Astrocyte of the cerebellum (primary cell): ENCODE measurements at places on chromosomes 4 and X.

DNA sequence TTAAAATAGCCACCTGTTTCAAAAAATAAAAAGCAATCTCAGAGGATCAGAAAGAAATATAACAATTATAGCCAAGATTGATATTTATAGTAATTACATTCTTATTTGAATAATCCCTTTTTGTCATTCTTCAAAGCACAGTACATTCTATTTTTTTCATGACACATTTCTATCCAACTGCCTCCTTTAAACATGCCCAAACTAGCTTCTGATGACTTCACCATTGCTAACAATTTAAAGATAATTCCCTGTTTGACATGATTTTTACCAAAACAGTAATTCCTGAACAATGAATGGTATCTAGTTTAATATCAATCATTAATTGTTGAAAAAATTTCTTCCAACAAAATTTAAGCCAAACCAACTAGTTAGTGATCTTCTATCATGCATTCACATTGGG lies 172.4 kb downstream of the SNCA start:
- DNase-seq, result no peak

DNA sequence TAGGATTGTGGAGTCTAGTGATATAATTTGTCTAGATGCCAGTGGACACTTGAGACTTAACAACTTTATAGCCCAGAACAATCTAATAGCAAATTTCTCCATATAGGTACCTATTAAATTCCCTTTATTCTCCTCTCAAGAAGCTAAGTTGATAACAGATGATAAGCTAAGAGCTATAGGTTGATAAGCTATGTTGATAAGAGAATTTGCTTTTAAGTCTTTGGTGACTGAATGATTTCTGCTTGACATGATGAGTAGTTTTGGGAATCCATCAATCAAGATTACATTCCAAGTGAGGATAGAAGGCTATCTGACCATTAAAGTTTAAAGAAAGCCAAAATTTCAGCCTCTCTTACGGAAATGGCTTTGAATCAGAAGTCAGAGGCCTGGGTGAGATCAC lies 131.6 kb downstream of the EMCN start:
- no peak for DNase-seq

GRCh38 chrX:47221756-47222155 lies 3.3 kb downstream of the CDK16 start:
- no peak for DNase-seq

- no peak for DNase-seq
Measured at GRCh38 chrX:119721926-119722325, 29.0 kb upstream of the SEPTIN6 start.

DNA sequence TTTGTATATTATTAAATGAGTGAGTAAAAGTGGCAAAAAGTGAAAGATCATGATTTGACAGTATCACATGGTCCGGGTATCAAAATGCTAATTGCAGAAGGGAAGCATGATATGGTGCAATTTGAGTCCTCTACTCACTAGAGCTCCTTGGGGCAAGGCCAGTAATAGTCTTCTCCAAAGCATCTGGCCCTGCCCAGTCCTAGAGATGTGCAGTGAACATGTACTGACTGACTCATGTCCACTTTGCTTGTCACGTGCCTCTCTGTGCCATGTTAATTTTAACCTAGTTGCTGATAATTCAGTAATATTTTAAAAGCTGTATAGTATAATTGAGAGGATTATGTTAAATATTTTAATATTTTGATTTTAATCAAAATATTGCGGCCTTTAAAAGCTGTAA lies 54.6 kb upstream of the TENM3 start:
- no peak for DNase-seq

GRCh38 chr4:82524570-82525152 lies 37.1 kb downstream of the TMEM150C start:
- no peak for DNase-seq

DNA sequence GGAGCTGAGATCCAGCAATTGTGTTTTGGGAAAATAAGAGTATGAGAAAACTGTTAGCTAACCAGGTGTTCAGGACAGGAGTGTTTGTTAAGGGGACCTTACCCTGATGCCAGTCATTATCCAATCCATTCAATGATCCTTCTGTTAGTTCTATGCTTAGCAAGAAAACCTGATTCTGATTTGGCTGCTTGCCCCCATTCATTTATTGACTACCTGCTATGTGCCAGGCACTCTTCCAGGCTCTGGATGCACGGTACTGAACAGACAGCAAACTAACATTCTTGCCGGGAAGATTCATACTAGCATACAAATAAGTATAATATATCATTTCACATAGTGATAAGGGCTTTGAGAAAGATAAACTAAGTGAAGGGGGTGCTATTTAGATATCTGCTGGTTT lies 1.0 kb upstream of the MECP2 start:
- no peak for DNase-seq

DNA sequence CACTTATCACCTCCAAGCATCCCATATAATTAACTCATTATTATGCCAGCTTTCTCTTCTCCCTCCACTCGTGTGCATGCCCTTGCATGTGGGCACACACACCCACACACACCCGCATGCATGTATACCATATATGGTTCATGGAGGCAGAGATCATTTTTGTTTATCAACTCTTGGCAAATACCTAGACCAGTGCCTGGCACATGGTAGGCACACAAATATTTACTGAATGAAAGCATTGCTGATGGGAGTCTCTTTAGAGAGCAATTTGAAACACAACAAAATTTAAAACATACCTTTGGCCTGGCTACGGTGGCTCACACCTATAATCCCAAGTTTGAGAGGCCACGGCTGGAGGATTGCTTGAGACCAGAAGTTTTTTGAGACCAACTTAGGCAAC lies 51.1 kb upstream of the SLC10A4 start:
- no peak for DNase-seq
